ENCODE measurements at places on chromosomes 16 and 17.

DNA sequence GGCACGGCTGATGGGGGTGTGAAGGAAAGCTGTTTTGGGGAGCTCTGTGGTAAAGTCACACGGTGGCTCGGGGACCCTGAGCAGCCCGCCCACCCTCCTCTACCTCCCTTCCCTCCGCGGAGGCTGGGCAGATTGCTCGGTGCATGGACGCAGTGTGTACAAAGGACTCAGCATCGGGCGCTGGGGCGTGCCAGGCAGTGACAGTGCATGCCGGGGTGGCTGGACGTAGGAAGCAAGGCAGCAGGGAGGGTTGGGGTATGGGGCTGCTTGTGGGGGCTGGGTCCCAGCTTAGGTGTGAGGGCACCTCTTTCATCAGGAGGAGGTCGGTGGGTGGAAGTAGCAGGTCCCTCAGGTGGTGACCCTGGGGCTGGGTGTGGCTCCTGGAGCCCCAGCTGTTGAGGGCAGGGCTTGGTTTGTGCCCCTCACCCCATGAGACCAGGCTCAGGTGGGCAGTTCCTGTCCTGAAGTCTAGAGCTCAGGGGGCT lies 159.9 kb upstream of the GSE1 start:
- DNase-seq, result no peak

GRCh38 chr17:64156670-64157069 lies 26.7 kb upstream of the ERN1 start:
- DNase-seq, result no peak

- no peak for DNase-seq
Observed at GRCh38 chr17:80091376-80091775, 10.0 kb upstream of the GAA start.

DNA sequence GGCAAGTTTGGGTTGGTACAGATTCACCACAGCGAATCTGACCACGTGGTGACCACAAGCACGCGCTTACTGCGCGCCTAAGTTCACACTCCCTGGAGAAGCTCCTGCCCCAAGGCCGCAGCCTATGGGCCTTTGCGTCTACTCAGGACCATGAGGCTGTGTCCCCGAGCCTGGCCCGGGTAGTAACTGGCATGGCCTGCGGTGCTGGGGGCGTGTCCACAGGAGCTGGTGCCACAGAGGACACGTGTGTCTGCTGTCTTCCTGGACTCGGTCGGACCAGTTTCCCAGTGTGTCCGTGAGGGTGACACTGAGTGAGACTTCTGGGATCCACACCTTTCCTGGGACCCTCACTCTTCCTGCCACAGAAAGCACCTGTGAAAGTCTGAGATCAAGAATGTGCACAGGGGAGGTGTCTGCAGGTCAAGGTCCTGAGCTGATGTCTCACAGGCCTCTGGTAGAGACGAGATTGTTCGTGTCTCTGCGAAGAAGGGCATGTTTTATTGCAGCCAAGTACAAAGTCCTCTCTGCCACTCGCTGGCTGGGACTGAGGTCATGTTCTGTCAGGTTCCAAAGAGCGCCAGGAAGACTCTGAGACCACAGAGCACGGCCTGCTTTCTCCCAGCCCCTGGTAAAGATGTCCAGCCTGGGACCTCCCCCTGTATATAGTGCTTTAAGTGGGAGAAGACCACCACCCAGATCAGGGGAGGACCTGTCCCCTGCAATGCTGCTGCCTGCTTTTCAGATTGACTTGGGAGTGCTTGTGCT lies 25.2 kb upstream of the CAPN15 start:
- no peak for DNase-seq

GRCh38 chr17:17448723-17449122 lies 28.1 kb upstream of the MED9 start:
- no peak for DNase-seq

- DNase-seq, result no peak
Observed at GRCh38 chr16:76696876-76697275, 419.7 kb downstream of the CNTNAP4 start.

GRCh38 chr17:79410681-79411080 lies 200.2 kb downstream of the RBFOX3 start:
- DNase-seq, result no peak

DNA sequence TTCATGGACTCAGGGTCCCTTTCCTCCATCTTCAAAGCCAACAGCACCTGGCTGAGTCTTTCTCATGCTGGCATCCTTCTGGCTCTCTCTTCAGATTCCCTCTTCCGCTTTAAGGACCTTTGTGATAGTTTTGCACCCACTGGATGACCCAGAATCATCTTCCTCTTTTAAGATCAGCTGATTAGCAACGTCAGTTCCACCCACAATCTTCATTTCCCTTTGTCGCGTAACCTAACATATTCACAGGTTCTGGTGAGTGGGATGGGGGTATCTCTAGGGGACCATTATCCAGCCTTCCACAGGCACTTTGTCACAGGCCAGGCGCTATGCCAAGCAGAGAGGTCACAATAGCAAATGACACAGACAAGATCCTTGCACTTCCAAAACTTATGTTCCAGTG lies 593.8 kb downstream of the MAF start:
- no peak for DNase-seq

All from thymus (tissue), 14 donors.